Naive thymus-derived CD4-positive, alpha-beta T cell (primary cell): ENCODE measurements at places on chromosomes 7 and 10. TPM values are rescaled to one million over a fixed set of nuclear protein-coding genes. Genes with fewer than 3 reads are reported as not detected.
A peak's percentile ranks its signal among the peaks of the same experiment; 100 is the strongest.

DNA sequence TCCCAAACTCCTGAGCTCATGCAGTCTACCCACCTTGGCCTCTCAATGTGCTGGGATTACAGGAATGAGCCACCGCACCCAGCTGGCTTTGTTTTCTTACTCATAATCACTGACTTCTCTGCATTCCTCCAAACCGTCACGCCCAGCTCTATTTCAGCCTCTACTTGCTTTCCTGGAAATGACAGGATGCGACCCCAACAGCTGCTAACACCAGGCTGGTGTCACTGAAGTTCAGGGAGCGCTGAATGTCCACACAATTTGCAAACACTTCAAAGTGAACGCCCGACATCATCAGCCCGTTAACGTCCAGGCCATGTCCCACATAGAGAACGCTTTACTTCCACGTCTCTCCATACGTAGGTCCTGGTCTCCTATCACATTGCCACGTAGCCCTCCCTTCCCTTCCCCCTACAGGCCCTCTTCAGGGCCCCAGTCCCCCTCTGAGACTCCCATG lies 12.8 kb upstream of the PROSER2 start:
- no peak for DNase-seq

DNA sequence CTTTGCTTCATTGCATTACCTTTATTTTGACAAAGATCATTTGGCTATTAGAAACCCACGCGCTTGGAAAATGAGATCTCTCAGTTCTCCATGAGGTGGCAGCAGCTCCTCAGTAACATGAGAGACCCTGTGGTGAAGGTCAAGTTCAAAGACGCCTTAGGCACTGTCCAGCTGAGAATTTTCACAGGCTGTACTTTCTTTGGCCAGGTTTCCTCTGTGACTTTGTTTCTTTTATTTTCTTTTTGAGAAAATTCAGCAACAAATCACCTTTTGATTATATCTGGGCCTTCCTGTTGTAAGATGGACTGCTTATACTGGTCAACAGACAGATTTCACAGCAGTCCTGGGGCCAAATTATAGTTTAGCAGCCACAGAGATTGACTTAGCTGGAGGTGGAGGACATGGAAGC lies 54.5 kb downstream of the RAB18 start:
- peak; percentile 10 for DNase-seq

The ZNF488 gene
- not detected for polyA plus RNA-seq

The VWA2 gene
- not detected for polyA plus RNA-seq

The SLC26A5 gene
- polyA plus RNA-seq: not detected
